ENCODE measurements at places on chromosomes 12 and 14.

DNA sequence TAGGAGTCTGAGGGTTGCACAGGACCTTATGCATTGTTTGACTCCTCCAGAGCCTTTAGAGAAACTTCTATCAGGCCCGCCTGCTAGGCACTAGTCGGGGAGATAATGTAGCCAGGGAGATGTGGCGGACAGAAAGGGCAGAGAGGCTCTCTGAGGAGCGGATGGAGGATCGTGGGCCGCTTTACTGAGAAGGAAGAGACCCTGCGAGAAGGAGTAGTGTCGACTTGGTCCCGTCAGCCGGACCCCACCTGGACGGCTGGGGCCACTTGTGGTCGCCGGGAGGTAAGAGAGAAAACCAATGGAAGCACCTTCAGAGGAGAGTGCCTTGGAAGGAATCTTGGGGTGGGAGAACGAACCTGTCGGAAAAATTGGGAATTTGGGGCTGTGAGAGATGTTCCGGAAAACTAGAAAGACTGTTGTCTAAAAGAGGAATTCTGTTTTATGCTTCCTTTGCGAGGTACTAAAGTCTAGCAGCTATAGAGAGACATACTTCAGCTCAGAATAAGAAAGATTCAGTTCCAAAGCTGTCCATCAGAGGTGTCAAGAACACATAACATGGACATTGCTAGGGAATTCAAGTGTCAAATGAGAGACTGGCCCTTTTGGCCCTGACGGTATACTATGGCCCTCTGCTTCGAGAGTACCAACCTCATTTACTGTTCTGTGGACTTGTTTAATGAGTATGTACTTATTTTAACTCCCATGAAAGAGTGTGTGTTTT lies 660 bp upstream of the MCRS1 start:
- DNase-seq = no peak

- DNase-seq = no peak
These were observed 2.9 kb upstream of the CLEC7A start for GRCh38 chr12:10132850-10133370.

DNA sequence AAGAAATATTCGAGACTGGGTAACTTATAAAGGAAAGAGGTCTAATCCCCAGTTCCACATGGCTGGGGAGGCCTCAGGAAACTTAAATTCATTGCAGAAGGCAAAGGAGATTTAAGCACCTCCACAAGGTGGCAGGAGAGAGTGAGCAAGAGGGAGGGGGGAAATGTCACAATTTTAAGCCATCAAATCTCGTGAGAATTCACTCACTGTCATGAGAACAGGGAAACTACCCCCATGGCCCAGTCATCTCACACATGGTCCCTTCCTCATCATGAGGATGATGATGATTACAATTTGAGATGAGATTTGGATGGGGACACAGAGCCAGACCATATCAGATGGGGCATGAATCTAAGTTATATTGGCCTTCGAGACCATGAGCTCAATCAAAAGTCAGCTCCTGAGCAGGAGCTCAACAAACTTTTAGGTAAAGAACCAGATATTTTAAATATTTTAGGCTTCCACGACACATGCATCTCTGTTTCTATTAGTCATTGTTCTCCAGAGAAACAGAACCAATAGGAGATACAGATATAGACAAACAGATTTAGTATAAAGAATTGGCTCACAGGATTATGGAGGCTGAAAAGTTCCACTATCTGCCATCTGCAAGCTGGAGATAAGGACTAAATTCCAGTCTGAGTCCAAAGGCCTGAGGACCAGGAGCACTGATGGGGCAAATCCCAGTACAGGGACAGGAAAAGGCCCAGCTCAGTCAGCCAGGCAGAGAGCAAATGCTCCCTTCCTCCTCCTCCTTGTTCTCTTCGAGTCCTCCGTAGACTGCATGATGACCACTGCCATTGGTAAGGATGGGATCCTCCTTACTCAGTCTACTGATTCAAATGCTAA lies 24.9 kb downstream of the DGLUCY start:
- peak; percentile 20 for DNase-seq

DNA sequence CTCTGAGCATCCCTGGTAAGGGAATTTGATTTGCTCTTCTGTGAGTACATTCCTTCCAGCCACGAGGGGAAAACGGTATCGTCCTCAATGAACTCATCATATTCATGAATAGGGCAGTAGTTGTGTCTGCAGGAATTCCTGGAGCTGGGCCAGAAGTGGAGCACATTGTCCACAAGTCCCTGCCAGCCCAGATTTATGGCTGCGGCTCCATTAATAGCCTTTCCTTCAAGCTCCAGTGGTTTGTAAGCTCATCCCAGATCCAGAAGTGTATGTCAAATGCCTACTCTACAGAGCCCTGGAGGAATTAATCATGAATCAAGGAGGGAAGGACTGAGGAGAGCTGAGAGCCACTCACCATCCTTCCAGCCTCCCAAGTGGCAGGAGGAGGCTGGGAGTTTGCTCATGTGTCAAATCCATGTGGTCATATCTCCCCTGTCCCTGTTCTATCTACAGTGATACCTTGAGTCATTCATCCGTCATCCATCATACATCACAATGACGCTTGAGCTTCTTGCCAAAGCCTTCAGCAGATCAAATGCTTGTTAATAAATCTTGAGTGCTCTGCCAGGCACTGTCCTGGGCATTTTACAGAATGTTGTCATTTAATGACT lies 65.5 kb downstream of the SVOP start:
- no peak for DNase-seq

DNA sequence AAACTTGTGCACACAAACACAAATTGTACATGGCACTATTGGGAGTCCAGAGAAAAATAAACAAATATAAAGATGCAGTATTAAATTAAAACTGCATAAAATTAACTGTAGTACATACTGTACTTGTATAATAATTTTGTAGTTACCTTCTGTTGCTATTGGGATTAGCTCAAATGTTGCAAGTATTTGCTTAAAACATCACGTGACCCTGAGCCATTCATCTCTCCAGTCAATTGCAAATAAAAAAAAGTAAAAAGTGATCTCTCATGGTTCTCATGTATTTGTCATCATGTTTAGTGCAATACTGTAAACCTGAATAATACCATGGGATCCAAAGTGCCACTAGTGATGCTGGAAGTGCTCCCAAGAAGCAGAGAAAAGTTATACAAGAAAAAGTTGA lies 88.1 kb upstream of the NAV3 start:
- DNase-seq = no peak

DNA sequence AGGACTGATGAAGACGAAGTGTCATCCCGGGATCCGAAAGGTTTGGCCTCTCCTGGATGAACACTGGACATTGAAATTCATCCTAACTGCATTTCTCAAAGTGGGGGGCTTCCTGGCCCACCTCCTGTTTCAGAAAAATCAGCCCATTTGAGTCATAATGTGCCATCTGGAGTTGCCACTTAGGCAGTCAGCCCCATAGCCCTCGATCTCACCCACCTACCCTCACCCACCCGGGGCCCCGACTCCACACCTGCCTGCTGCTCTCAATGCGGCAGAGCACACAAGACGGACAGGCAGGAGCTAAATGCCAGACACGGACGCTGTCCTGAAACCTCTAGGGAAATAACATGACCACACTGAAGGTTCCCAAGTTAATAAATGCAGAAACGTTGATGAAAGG lies 12.6 kb downstream of the DLK1 start:
- DNase-seq = no peak

DNA sequence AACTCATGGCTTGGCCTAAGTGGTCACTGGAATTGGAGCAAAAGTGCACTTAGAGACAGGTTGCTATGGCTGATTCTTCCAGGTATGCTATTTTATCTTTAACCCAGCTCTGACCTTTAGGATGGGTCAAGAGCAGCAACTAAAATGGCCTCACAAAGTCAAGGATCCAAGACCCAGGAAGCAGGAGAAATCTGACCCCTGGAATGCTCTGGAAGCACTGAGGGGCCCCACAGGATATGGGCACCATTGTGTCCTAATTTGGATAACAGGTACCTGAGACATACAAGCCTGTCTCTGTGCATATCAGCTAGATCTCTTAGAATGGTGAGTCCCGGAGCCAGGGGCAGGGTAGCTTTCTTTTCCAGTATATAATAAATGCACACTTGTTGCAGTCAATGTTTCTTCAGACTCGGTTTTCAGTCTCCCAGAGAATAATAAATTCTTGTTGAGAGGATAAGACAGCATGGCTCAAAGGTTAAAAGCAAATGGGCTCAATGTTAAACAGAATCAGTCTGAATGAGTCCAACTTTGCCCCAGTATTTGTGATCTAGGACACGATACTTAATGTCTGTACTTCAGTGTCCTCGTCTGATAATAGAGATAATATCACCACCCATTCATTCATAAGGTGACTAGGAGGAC lies 29.3 kb upstream of the TMCC3 start:
- DNase-seq = no peak

DNA sequence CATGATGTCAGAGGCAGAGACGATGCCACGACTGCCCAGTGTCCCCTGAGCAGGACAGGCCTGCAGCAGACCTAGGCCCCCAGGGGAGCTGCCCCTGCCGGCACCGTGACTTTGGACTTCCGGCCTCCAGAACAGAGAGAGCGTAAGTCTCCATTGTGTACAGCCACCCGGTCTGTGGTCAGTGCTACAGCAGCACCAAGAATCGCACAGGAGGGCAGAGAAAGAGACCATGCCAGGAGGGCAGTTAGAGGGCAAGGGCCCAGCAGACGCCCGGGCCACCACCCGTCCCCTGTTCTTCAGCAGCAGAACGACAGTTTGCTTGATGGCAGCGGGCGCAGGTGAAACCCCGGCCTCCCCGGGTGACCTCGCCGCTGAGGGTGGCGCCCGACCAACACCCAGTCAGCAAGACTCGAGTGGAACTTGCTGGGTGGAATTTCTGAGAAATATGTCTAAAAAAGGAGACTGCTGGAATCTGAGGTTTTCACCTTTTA lies 19.7 kb downstream of the GALNT9 start:
- DNase-seq = no peak

DNA sequence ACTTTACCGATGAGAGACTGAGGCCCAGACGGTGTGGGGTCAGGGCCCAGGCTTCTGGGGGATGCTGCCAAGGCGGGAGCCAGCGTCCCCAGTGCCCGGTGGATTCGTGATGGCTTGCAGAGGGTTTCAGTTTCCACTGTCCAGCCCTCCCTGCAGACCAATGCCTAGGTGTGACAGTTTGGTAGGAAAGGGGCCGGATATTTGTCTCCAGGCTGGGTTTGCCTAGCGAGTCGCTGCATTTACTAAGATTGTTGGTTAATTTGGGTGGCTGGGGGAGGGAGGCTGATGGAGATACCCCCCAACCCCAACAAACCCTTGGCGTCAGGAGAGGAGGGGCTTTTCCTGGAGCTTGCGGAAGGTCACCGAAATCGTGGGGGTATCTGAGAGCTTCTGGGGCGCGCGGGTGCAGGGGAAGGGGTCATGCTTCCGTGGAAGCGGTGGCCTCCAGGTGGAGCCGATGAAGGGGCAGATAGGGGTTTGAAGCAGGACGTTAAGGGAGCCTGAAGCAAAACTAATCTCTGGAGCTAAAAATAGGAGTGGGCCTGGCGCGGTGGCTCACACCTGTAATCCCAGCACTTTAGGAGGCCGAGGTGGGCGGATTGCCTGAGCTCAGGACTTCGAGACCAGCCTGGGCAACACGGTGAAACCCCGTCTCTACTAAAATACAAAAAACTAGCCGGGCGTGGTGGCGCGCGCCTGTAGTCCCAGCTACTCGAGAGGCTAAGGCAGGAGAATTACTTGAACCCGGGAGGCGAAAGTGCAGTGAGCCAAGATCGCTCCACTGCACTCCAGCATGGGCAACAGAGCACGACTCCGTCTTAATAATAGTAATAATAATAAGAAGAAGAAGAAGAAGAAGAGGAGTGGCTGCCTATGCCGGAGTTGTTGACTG lies 1.1 kb upstream of the CDC42BPB start:
- no peak for DNase-seq

DNA sequence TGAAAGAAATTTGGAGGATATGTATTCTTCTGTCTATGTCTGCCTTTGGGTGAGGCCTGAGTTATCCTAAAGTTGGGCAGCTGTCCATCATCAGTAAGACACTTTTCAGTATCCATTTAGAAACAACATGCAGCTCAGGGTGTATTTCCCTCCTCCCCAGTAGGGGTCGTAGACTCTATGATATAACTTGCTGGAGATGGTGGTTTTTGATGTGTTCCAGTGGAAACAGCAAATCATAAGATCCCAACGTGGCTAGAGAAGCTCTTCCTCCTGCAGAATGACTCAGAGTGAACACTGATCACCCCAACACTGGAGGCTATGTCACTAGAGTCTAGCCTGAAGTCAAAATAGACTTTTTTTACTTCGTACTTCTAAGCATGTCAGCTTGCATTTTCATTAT lies 331.6 kb upstream of the STXBP6 start:
- no peak for DNase-seq

DNA sequence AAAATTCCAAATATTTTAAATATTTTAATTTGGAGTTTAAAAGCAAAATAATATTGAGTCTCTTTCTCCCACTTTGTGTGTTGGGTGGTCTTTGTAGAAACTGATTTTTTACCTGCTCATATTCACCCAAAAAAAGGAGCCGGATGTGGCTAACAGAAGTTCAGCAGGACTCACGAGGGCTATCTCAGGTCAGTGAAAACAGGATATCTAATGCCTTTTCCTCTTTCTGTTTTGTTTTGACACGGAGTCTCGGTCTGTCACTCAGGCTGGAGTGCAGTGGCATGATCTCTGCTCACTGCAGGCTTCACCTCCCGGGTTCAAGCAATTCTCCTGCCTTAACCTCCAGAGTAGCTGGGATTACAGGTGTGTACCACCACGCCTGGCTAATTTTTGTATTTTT lies 30.8 kb downstream of the COA8 start:
- DNase-seq = no peak
